ENCODE measurements at places on chromosomes 6 and 20.

GRCh38 chr6:90372885-90373284, 76.2 kb upstream of the BACH2 start:
- DNase-seq = no peak

- no peak for DNase-seq
Measured at GRCh38 chr20:10578607-10579006, 95.2 kb downstream of the JAG1 start.

GRCh38 chr6:126307849-126308248, 32.1 kb upstream of the CENPW start:
- DNase-seq = no peak

DNA sequence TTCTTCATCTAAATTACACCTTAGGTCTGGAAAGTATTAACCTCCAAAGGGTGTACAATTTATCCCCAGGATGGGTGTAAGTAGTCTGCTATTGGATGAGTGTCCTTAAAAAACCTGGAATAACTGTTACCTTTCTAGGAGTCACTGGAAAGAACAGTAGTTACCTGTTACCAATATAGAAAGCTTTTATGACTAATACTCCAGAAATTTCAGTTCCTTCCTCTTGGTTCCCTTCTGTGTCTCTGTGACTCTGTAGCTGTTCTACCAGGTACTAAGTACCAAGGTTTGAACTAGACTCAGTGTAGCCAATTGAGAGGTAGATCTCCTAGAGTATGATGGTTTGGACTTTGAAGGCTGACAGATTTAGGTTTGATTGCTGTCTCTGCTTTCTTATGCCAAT, 47.0 kb upstream of the TBX18 start:
- no peak for DNase-seq

DNA sequence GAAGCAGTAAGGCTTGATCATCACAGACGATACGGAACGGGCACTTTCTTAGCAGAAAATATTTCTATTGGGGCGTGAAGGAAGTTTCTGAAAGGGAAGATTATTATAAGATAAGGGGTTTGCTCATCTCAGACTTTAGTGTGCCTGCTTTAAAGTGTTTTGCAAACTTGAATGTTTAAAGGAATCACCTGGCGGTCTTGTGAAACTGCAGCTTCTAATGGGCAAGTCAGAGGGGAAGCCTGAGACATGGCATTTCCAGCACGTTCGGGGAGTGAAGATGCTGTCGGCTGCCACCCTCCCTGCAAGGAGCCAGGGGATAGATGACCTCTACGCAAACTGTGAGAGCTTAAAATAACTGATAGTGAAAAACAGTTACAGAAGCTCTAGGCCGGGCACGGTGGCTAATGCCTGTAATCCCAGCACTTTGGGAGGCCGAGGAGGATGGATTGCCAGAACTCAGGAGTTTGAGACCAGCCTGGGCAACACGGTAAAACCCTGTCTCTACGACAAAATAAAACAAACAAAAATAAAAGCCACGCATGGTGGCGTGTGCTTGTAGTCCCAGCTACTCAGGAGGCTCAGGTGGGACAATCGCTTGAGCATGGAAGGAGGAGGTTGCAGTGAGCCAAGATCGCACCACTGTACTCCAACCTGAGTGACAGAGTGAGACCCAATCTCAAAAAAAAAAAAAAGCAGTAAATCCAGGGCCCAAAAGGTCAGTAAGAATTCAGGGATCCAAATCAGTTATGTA, 2.3 kb upstream of the KIF16B start:
- no peak for DNase-seq

All from activated CD4-positive, CD25-positive, alpha-beta regulatory T cell treated with anti-CD3 and anti-CD28 coated beads, Interleukin-2, amount 50 U/mL, for 16 hours (primary cell).